ENCODE measurements at places on chromosomes 5 and 9. TPM values are rescaled to one million over a fixed set of nuclear protein-coding genes. Genes with fewer than 3 reads are reported as not detected.

Gene ABITRAM
- total RNA-seq: 9.0 TPM

Gene NIPAL4
- total RNA-seq: 0.20 TPM

Gene PIK3R1
- total RNA-seq: 13.7 TPM

Gene AKNA
- total RNA-seq: 27.4 TPM

Gene NUTM2F
- not detected for total RNA-seq

Gene CMBL
- total RNA-seq: 30.9 TPM

Gene PTPN3
- 3.7 TPM for total RNA-seq

Gene MSH3
- total RNA-seq: 20.3 TPM

Gene CCNO
- total RNA-seq: 0.41 TPM

- DNase-seq: no peak
- H3K36me3 ChIP-seq: no peaks in the 10 kb centered on the region
- no peak overlapping the region for H3K27ac ChIP-seq
- H3K4me1 ChIP-seq: no peaks in the 10 kb centered on the region
Observed at GRCh38 chr5:39157701-39158100, 61.7 kb downstream of the FYB1 start.

DNA sequence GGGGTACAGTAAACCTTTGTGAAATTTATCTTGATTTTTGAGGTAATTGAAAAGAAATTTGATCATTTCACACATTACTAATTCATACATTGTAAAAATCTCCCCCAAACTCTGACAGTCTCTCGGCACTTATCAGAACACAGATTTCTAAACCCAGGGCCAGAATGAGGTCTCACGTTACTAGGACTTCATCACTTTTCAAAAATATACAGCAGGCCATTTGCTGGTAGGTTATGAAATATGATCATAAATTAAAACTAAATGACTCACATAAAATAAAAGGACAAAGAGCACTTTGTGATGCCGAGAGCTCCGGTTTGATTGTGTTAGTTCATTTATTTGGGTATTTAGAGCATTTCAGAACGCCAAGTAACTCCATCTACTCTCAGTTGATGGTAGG is 17.0 kb downstream of the MSX2 start:
- no peaks in the 10 kb centered on the region for H3K36me3 ChIP-seq
- peaks cover 5% of the 10 kb centered on the region for H3K4me1 ChIP-seq
- no peak for DNase-seq
- no peak overlapping the region for H3K27ac ChIP-seq
- no peak overlapping the region for H3K4me3 ChIP-seq

GRCh38 chr5:65292196-65292595 is 189.5 kb downstream of the ADAMTS6 start:
- H3K36me3 ChIP-seq: no peaks in the 10 kb centered on the region
- no peak for DNase-seq
- H3K4me3 ChIP-seq: no peak overlapping the region
- H3K27ac ChIP-seq: no peak overlapping the region
- no peaks in the 10 kb centered on the region for H3K27me3 ChIP-seq
- no peaks in the 10 kb centered on the region for H3K4me1 ChIP-seq

DNA sequence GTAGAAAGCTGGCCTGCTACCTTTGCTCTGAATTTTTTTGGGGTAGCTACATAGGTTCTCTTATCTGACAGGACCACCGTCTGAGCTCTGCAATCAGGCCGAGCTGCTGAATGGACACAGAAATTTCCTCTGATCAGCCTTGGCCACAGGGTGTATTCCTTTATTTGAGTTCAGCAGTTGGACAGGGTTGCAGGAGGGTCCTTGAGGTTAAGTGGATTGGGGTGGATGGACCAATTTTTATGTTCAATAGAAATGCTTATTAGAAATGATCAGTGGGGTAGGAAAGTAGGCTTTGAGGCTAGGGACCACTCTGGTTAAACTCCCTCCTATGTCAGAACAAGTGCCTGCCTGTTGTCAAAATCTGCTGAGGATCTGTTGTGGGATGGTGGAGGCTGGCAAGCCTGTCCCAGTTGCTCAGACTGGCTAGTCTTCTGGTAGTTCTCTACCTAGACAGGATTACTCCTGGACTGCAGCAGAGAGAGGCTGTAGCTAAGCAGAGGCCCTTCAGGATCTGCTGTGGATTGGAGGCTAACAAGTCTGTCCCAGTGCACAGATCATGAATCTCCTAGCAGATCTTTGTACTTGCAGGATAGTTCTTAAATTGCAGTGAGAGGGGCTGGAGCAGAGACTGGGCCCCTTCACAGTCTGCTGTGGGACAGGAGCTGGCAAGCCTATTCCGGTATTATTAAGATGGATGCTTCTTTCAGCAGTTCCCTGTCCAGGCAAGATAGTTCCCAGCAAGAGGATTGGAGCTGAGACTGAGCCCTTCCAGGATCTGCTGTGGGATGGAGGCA is 18.0 kb downstream of the XRCC4 start:
- DNase-seq: no peak
- H3K4me3 ChIP-seq: no peak overlapping the region
- no peaks in the 10 kb centered on the region for H3K4me1 ChIP-seq
- no peak overlapping the region for H3K27ac ChIP-seq
- no peaks in the 10 kb centered on the region for H3K36me3 ChIP-seq
- no peaks in the 10 kb centered on the region for H3K27me3 ChIP-seq

GRCh38 chr9:32525709-32526030 is 326 bp downstream of the RIGI start:
- no peaks in the 10 kb centered on the region for H3K36me3 ChIP-seq
- H3K4me3 ChIP-seq: peak overlapping the region; percentile 67
- H3K27me3 ChIP-seq: no peaks in the 10 kb centered on the region
- no peaks in the 10 kb centered on the region for H3K4me1 ChIP-seq
- peak overlapping the region; percentile 53 for H3K27ac ChIP-seq

- no peaks in the 10 kb centered on the region for H3K27me3 ChIP-seq
- H3K4me1 ChIP-seq: no peaks in the 10 kb centered on the region
- DNase-seq: no peak
- no peaks in the 10 kb centered on the region for H3K36me3 ChIP-seq
- no peak overlapping the region for H3K4me3 ChIP-seq
Observed at GRCh38 chr9:125338929-125339328, 77.3 kb downstream of the GAPVD1 start.

DNA sequence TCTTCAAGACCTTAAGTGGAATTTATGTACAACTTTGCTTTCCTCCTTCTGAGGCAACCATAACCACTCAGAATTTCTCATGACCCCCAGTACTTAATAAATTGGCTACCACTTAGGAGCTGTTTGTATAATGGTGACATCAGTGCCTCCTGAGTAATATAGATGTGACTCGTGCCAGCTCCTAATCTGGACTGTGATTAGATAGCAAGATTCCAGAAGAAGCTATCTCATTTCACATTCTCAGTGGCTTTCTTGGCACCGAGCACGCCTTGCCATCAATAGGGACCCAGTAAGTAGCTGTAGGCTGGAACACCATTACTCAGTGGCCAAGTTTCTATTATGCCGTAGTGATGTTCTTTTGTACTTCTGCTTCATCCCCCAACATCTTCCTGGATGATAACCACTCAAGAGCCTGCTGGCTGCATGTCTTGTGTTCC is 228.8 kb downstream of the CD180 start:
- no peaks in the 10 kb centered on the region for H3K4me1 ChIP-seq
- no peak for DNase-seq
- H3K27me3 ChIP-seq: no peaks in the 10 kb centered on the region
- no peak overlapping the region for H3K4me3 ChIP-seq

- no peaks in the 10 kb centered on the region for H3K4me1 ChIP-seq
- no peak for DNase-seq
- no peaks in the 10 kb centered on the region for H3K27me3 ChIP-seq
- no peaks in the 10 kb centered on the region for H3K36me3 ChIP-seq
Observed at GRCh38 chr9:68651280-68651893, 53.7 kb upstream of the PIP5K1B start.

- no peaks in the 10 kb centered on the region for H3K36me3 ChIP-seq
- no peak overlapping the region for H3K4me3 ChIP-seq
- H3K27me3 ChIP-seq: no peaks in the 10 kb centered on the region
- no peak overlapping the region for H3K27ac ChIP-seq
- no peaks in the 10 kb centered on the region for H3K4me1 ChIP-seq
Observed at GRCh38 chr9:134010310-134011173, 14.7 kb upstream of the BRD3OS start.

DNA sequence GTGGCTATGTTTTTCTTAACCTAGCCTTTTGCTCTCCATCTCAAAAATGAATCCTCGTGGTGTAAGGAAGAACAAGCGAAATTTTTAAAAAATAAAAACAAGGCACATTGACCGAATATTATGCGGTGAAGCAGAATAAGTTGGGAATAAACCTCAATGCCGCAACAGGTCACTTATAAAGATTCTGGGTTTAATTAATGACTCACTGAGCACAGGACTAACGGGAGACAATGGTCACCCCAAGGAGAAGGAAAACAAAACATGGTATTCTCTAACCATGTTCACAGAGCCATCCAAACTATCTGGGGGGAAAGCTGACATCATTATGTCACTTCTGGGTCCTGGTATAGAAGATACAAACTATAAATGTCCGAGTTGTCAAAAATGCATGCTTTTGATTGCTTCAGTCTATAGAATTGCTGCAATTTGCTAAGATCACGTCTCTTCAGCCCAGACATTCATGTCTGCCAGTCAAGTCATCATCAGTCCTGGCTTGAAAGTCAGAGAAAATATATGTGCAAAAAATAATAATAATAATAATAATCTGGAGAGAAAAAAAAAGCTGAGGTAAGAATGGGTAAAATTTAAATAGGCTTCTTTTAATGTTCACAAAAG is 280.6 kb downstream of the NR2F1-AS1 start:
- no peaks in the 10 kb centered on the region for H3K27me3 ChIP-seq
- no peaks in the 10 kb centered on the region for H3K36me3 ChIP-seq
- no peak for DNase-seq

DNA sequence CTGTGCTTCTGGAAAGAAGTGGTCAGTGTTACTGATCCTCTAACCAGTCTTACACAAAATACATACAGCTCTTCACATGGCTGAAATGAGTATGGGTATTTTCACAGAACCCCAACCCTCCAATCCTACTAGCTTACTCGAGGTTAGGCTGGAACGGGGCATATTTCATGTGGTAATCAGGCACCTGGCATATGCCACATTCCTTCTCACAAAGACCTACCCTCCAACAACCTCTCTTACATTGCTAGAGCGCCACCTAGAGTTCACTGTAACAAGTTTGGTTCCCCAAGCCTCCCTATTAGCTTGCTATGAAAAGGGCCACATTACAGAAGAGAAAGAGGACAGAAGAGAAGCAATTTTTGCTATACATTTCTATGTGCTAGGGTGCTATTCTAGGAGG is 597.3 kb downstream of the PRELID2 start:
- H3K4me3 ChIP-seq: no peak overlapping the region
- no peaks in the 10 kb centered on the region for H3K36me3 ChIP-seq
- no peak overlapping the region for H3K27ac ChIP-seq
- no peaks in the 10 kb centered on the region for H3K4me1 ChIP-seq
- peak; percentile 68 for DNase-seq

DNA sequence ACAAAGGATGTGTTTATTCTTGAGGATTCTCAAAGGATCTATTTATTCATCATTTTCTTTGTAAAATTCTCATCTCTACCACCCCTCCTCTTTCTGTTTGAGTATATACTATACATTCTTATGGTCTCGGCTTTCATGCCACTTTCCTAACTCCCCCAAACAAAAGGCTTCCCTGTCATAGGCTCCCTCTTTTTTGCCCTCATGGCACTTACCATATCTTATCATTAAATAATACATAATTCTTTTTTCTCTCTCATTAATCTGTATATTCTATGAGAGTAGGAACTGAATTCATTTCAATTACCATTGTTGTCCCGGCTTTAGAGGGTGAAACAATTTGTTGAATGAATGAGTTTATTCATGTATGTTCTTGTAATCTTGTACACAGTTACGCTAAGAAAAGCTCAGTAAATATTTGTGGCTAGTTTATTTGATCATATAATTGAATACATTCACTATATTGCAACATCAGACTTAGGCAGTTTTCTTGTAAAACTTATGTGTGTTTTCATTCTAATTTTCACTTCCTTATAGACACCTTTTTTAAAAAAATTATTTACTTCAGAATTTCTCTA is 254.6 kb downstream of the EDIL3 start:
- no peaks in the 10 kb centered on the region for H3K36me3 ChIP-seq
- H3K27me3 ChIP-seq: no peaks in the 10 kb centered on the region
- H3K4me1 ChIP-seq: no peaks in the 10 kb centered on the region
- H3K4me3 ChIP-seq: no peak overlapping the region
- H3K27ac ChIP-seq: no peak overlapping the region

DNA sequence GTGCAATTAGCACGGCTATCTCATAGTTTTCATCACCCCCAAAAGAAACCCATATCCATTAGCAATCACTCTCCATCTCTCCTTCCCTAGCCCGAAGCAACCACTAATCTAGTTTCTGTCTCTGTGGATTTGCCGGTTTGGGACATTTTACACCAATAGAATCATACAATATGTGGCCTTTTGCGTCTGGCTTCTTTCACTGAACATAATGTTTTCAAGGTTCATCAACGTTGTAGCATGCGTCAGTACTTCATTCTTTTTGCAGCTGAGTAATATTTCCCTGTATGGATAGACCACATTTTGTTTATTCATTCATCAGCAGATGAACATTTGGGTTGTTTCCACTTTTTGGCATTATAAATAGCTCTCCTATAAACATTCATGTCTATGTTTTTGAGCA is 75.4 kb upstream of the TBC1D2 start:
- no peaks in the 10 kb centered on the region for H3K27me3 ChIP-seq
- no peak overlapping the region for H3K27ac ChIP-seq

DNA sequence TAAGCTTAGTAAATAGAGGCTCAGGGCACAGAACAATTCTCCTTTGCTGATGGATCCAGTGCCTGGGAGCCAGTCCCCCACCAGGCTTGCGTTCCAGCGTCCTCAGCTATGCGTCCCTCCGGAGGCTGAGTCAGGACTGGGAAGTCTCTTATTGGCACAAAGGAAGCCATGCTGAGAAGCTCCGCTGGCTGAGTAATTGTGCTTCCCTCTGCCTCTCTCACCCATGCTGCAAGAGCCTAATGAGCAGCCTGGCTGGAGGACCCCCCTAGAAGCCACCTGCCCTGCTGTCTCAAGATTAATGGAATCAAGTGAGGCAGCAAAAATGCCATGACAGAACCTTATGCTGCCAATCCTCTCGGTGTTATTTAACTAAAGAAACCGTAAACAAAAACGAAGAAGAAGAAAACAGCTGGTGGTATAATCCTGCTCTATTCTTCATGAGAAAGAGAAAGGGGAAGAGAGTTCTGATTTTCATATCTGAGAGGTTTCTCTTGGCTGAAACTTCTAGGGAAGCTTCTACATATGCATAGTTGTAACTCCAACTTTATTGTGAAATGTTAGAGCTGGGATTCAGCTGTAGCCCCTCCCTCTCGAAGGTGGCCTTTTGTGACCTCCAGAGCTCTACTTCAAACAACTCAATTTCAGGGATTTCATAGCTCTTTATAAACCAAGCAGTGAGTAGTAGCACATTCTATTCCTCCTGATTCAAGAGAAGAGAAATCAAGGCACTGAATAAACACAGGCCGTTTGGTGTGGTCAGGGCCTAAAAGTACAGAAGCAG is 185.4 kb upstream of the SEMA6A start:
- H3K4me3 ChIP-seq: no peak overlapping the region
- peaks cover 5% of the 10 kb centered on the region for H3K4me1 ChIP-seq
- no peaks in the 10 kb centered on the region for H3K27me3 ChIP-seq
- no peak for DNase-seq

- H3K27ac ChIP-seq: no peak overlapping the region
- H3K36me3 ChIP-seq: no peaks in the 10 kb centered on the region
- no peaks in the 10 kb centered on the region for H3K27me3 ChIP-seq
Observed at GRCh38 chr9:23598994-23599393, 227.0 kb downstream of the ELAVL2 start.

Data from H1 (cell line).